Karpas-422 (cell line): ENCODE measurements at places on chromosomes 7 and 10.
A peak's percentile ranks its signal among the peaks of the same experiment; 100 is the strongest.

DNA sequence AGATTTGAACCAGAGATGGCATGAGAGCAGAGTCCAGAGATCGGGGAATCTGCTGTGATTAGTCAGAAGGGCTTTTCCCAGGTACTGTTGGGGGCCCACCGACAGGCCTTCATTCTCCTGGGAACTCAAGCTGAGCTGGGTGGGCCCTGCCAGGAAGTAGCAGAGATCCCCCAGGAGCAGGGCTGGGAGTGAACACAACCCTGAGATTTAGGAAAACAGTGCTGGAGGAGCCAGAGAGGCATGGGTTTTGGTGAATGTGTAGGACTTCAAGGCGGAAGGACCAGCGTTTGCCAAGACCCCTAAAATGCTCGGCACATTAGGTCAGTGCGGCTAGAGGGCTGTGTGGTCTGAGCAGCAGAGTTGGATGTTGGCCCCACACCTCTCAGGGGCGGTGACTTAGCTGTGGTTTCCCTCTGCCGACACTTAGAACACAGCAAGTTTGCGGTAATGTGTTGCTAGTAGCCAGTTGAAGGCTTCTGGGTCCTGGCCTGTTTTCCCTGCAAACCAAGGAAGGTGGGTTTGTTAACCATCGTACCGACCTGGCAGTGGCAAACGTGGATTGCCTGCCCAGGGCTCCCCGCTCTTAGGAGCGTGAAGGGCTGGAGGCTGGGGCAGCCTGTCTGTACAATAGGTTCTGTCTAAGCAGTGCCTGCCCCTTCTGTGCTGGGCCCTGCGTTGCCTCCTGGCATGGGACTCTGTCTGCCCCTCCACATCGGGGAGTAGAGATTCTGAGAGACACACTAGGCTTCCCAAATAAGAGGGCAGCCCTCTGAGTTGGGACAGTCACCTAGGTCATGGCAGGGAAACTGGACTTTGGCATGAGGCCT is 14.0 kb downstream of the NACAD start:
- no peak for DNase-seq

GRCh38 chr10:26479766-26480492 is 41.8 kb downstream of the APBB1IP start:
- DNase-seq, result peak; percentile 81

DNA sequence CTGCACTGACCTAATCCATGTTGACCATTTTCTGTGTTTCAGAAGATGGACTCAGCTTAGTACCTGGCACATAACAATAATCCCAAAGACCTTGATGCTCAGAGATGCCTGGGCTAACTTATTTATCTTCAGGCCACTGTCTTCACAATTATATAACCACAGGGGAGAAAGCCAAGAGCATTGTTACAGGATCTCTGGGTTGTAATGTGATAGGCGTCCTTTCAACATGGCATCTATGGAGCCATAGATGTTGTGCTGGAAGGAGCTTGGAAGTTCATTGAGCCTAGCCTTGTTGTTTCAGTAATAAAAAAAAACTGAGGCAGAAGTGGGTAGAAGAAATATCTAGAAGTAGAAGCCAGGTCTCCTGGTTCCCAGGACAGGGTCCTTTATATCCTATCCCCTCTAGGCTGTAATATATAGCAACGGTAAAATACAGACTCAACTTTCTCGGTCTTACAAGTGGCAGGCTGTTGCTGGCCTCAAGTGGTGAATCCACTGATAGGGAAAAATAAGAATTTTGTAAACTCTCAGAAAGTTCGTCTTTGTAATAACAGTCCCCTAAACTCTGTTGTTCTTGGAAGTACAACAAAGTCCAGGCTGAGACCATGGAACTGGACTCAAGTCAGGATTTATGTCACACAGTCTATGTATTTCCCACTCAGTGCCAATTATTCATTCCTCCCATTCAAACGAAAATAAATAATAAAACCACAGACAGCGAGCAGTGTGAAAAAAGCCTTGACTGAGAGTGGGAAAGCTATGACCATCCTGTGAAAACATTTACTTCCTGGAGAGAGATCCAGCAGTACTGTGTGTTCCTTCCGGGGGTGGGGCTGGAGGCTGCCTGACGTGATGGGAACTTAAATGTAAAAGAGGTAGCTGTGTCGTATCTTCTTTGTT is 277.6 kb downstream of the REEP3 start:
- DNase-seq, result no peak

GRCh38 chr10:113788604-113789083 is 37.2 kb downstream of the PLEKHS1 start:
- DNase-seq, result no peak

- no peak for DNase-seq
Measured at GRCh38 chr10:111104811-111105210, 28.0 kb downstream of the ADRA2A start.

DNA sequence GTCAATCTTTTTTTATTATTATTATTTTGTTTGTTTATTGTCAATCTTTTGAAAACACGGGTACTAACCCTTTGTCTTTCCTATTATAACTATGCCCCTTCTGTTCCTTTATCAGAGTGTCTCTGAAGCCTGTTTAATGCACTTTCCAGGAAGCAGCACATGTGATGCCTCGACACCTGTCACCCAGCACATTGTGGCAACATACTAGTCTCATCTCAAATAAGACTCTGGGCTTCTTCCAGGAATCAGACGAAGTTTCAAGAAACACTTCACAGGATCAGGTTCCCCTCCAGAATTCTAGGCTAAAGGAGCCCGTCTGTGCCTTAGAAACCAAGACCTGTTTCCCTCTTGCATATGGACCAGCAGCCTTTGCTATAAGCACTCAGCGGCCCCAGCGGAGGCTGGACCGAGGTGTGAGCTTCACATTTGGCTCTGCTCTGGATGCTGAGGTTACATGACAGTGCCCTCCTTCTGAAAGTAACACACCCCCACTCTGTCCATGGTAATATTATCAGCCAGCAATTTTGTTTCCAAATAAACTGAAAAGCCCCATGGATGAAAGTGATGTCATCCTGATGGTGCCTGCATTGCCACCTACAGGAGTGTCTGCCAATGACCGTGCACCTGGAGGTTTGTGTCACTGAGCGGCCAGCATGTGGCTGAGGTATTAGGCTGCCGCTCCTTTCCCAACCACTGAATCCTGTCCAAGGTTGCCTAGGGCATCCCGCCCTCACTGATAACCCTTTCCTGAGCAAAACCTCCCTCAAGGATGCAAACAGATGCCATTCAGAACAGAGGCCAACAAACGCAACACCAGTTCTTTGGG is 38.1 kb downstream of the MKI67 start:
- peak; percentile 54 for DNase-seq

DNA sequence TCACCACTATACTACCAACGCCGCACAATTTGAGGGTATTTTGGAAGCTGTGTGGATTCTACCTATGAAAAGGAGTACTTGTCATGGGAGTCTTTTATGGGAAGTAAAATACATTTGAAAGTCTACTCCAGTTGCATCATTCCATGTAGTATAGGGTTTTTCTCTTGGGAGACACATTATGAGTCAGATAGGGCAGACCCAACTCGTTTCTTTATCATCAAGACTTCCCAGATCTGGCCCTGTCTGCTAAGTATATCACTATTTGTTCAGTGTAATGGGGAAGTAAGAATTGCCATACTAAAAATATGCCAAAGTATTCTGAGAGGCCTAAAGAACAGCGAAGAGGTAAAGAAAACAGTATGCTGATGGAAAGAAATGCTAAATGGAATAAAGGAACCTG is 144.2 kb downstream of the SPAG6 start:
- no peak for DNase-seq

DNA sequence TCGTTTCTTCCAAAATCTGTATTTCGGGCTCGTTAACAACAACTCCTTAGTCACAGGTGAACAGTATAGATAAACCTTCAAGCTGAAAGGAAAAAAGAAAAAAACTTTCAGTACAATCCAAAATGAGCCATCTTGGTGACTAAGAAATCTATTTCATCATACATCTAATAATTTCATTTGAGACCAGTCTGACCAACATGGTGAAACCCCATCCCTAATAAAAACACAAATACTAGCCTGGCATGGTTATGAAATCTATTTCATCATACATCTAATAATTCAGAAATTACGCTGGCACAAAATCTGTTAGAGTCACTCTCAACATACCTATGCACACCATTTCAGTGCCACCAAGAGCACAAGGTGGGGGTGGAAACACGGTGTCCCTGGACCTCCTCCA is 8.8 kb downstream of the DCLRE1C start:
- no peak for DNase-seq

DNA sequence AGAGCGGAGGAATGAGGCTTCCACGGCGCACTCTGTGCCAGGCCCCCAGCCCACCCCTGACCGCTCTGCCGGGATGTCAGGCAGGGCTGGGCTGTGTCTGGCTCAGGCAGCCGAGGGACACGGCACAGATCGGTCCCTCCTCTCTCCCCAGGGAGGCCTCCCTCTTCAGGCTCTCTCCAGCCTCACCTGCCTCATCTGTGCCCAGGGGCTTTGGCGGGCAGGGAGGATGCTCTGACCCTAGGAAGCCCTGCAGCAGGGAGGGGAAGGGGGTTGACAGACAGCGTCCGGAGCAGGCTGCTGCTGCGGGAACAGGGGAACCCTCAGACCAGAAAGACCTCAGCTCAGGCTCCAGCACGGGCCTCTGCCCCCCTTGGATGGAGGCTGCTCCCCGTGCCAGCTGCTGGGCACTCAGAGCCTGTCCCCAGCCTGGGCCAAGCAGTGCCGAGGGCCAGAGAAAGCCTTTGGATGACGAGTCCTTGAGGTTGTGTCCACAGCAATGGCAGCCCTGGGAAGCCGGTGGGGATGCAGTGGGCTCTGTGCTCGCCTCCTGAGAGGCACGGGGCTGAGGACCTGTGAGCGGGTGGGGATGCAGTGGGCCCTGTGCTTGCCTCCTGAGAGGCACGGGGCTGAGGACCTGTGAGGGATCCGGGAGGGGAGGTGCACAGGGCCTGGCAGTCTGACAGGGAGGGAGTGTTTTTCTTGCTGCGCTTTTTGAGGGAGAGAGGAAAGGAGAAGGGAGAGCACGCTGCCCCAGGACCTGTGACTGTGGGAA is 66.9 kb downstream of the FOXL3 start:
- DNase-seq, result no peak

DNA sequence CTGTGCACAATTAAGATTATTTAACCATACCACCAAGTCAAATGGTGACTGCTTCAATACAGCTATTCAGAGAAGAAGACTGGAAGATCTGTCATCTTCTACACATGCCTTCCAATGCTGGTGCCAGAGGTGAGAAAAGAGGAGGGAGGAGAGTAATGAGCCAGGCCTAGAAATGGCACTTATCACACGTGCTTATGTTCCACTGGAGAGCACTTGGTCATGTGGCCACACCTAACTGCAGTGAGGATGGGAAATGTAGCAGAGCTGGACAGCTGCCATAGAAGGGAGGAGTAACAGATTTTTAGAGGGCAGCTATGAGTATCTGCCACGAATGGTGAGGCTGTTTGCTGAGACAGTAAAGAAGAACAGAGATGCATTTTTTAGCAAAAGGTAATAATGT is 77.1 kb downstream of the MPLKIP start:
- no peak for DNase-seq

DNA sequence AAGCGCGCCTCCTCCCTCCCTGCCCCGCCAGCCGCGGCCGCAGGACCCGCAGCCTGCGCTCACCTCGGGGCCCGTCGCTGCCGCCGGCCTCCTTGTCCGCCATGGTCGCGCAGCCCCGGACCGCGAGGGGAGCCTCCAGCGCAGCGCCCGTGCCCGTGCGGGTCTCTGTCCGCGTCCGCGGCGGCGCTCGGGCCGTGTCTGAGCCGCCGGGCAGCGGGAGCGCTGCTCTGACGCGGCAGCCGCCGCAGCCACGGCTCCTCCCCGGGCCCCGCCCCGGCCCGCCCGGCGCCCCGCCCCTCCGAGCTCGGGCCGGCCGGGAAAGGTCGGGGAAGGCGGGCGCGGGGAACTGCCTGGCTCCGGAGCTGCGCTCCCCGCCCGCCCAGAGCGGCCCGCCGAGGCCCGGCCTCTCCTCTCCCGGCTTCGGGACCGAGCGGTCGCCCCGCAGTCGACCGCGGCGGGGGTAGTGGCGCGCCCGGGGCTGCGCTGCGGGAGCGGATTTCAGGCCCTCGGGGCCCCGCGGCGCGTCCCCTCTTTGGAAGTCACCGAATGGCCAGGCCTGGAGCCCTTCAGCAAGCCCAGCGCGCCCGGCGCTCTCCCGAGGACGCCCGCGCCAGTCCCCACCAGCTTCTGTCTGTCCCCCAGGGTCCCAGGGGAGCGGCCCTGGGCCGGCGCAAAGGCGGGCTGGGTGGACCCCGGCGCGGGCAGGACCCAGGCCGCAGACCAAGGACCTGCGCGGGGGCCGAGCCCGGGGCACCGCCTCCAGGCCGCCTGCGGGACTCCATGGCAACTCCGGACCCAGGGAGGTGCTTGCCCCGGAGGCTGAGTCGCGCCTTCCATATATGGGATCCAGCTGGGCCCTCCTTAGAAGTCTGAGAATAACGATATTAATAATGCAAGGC is at the start of gene HSPA12A:
HSPA12A (minus strand) TSS at position 200 of the 899 bp plus-strand sequence; CDS start at position 103, 97 bp downstream.
- DNase-seq, result no peak

GRCh38 chr10:95176101-95176500 is 17.9 kb upstream of the ACSM6 start:
- DNase-seq, result no peak
